ENCODE measurements at places on chromosomes 1 and 21.

- no peak for DNase-seq
Observed at GRCh38 chr1:151988405-151988923, 5.2 kb downstream of the S100A10 start.

DNA sequence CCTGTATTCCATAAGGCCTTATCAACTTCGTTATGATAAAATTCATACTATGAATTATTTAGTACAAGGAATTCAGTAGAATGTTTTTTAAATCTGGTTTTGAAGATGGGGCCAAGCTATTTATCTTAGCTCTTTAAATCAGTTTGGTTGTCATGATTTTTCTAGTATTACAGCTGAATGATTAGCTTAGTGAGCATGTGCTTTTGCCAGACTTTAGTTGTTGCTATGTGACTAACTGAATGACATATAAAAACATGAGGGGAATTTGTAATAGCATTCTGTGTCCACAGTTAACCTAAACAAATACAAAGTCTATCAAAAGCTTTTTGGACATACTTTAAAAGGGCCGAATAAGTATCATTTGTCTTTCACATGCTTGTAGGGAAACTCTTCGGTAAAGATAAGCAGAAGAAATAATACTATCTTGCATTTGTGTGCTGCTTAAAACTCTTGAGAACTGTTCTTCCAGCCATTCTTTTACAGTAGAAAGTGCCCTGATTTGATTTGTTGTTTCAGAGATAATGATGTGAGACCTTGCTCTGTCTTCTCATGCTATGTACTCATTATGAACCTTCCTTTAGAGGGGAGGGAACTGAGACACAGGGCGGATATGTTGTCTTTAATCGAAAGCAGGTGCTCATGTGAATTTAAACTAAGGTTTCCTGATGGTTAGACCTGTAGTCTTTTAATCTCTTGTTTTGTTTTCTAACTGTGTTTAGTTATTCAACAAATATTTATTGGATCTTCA, 18.8 kb downstream of the NEK7 start:
- no peak for DNase-seq

- no peak for DNase-seq
Observed at GRCh38 chr21:44657635-44658540, at the start of gene KRTAP12-3. KRTAP12-3 (plus strand) TSS chr21:44657932; CDS start chr21:44657980, 48 bp downstream.

DNA sequence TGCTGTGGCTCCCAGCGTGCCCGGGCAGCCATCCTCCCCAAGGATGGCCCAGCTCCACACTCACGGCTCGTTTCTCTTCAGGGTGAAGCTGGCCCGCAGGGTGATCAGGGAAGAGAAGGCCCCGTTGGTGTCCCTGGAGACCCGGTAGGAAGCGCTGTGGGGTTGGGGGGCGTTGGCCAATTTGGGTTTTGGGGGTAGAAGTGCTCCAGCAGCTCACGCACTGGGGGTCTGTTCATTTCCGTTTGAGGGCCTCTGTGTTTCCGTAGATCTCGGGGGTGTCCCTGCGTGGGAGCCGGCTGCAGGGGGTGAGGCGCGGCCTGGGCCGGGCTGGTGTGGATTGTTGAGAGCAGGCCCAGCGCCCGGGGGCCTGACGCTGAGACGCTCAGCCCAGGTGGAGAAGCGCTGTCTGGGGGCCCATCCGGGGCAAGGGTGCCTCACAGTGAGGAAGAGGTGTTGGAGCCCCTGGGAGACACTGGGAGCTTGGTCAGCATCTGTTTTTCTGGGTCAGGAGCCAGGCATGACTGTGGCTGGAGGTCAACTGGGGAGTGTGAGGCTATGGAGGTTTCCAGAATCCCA, 12.6 kb downstream of the COL6A1 start:
- DNase-seq, result peak; percentile 11

- DNase-seq, result no peak
Observed at GRCh38 chr21:29671728-29672127, 268.1 kb downstream of the GRIK1 start.

GRCh38 chr21:26112127-26112742, 58.3 kb downstream of the APP start:
- no peak for DNase-seq

GRCh38 chr1:93604411-93604810, 77.2 kb downstream of the BCAR3 start:
- no peak for DNase-seq

DNA sequence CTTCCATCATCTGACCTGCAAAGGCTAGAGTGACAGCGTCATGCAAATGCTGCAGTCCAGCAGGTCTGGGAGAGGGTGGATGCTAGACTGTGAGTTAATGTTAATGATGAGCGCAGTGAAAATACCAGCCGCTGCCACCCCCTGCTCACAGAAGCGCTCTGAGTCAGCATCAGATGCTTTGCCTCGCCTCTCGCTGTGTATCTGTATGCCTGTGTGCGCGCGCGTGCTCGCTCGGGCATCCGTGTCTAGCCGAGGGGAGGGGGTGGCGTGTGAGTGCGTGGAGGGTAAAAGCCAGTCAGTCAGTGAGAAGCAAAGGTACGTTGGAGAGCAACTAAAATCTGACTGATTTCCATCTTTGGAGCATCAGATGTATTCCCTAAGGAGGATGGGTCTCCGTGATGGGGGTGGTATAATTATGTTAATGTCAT, 858.7 kb downstream of the USP25 start:
- DNase-seq, result no peak

- DNase-seq, result peak; percentile 11
Observed at GRCh38 chr1:31583995-31584868, 7.9 kb downstream of the TINAGL1 start.

DNA sequence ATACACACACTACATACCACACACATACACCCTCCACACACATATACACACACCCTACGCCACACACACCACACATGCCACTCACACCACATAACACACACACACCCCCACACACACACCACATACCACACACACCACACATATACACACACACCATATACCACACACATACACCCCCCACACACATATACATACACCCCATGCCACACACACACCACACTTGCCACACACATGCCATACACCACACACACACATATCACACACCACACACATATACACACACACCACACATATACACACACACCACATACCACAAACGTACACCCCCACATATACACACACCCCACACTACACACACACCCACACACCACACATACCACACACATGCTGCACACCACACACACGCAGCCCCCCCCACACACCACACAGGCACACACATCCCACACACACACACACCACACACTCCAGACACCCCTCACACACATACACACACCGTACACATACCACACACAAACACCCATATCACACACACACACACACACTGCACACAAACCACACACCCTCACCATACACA, 76.7 kb upstream of the TMPRSS2 start:
- no peak for DNase-seq

DNA sequence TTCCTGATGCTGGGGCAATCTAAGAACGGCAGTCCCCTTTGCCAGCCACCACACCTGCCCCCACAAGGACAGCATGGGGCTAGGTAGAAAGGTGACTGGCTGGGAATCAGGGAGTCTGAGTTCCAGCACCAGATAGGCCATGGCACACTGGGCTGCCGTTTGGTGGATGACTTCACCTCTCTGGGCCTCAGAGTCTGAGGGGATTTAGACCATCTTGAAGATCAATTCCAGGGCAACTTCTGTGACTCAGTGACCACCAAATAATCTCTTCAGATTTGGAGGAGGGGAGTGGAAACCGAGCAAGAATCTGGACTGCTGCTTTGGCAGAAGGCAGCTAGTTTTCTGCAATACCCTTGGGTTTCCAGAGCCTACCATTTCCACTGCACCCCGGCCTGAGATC, 92.1 kb upstream of the EDN2 start:
- no peak for DNase-seq

GRCh38 chr21:36835383-36835795, 131.1 kb downstream of the HLCS start:
- no peak for DNase-seq

- DNase-seq, result no peak
Observed at GRCh38 chr1:172255223-172255560, 165.3 kb upstream of the C1orf105 start.

Data from stimulated activated CD8-positive, alpha-beta memory T cell treated with anti-CD3 and anti-CD28 coated beads, Interleukin-4, amount 100 ng/mL, for 48 hours (primary cell).